ENCODE measurements at places on chromosomes 3 and 15.

GRCh38 chr15:33618350-33618749 is 307.6 kb downstream of the RYR3 start:
- no peak for DNase-seq

DNA sequence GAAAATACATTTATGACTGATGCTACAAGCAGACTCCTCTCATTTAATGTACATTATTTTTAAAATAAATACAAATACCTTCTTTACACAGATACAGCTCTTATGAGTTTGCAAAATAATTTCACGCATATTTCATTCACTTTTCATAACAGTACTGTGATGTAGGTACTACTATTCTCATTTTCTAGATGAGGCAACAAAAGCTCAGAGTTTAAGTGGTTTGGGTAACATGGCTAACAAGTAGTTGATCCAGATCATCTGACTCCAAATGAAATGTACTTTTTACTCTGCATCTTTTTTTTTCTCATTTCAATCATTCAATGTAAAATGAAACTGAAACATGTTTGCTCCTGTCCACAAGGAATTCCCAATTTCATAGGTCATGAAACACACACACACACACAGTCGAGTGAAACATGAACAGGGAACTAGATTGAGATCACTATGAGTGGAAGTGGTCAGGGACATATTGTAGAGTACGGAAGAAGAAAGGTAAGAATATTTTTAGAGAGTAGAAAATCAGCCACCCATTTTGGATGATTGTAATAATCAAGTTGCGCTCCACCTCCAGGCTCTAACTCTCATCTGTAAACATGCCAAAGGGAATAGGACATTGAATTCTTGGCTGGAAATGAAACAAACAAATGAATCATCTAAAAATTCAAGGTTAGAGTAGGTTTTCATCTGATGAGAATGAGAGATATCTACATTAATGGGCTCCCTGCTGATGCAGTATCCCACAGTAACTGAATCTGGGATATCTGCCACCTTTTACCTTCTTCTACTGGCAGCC is 92.4 kb downstream of the CLDN1 start:
- DNase-seq = peak; percentile 92

GRCh38 chr3:48088056-48088748 is 72.0 kb upstream of the MAP4 start:
- no peak for DNase-seq

GRCh38 chr3:86771741-86772512 is 219.0 kb downstream of the VGLL3 start:
- DNase-seq = no peak

DNA sequence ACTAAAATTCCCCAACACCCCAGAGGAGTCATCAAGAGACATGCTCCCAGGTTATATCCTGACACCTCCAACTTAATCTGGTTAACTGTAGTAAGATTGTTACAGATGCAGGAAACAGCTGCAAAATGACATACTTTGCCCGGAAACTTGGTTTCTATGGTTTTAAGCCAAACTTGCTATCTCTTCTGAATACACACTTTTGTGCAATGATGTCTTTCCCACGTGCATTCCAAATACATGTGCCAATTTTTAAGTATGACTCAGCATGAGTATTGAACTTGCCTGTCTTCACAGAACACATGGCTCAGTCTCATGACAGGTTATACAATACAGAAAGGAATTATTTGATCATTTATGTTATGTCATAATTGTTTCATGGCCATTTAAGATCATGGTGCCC is 207.0 kb upstream of the DCBLD2 start:
- peak; percentile 1 for DNase-seq

DNA sequence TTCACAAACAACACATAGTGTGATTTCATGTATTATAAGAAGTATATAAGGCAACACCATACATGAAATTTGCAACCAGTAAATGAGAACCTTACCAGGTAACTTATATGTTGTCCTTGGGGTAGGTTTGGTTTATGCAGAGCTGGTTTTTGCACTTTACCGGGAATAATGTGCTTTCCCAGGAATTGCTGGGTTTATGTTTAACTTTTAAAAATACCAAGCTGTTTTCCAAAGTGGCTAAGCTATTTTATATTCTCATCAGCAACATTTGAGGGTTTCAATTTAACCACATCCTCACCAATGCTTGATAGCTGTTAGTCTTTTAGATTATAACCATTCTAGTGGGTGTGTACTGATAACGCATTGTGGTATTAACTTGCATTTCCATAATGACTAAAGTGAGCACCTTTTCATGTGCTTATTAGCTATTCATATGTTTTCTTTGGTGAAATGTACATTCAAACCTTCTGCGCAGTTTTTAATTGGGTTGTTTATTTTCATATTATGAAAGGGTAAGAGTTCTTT is 71.6 kb downstream of the KY start:
- DNase-seq = no peak

DNA sequence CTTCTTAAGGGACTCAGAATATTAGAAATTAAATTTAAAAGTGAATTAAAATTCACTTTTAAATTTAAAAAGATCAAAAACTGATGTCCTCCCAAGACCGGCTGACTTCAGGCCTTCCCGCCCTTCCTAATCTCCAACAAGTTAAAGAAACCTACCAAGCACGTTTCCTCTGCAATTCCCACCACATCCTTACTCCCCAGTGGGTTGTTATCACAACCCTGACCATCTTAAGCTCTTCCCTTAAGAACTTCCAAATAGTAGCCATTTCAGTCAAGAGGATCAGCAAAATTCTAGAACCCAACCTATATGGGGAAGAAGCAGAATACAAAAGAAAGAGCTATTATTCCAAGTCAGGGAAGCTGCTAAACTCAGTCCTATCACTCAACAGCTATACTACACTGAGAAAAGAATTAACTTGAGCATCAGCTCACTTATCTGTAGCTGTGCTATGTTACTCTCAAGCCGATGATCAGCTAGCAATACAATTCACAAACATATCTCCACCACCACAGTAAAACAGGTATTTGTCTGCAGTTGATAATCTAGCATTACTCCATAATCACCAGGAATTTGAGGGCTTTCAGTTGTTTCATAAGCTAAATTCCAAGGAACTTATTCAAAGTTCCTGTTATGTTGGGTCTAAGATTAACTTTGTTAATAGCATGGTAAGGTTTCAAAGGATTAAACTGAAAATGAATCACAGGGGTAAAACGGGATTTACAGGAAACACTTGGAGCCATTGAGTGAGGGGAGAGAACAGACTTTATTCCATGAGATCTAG is 14.3 kb downstream of the ABCC5 start:
- no peak for DNase-seq

DNA sequence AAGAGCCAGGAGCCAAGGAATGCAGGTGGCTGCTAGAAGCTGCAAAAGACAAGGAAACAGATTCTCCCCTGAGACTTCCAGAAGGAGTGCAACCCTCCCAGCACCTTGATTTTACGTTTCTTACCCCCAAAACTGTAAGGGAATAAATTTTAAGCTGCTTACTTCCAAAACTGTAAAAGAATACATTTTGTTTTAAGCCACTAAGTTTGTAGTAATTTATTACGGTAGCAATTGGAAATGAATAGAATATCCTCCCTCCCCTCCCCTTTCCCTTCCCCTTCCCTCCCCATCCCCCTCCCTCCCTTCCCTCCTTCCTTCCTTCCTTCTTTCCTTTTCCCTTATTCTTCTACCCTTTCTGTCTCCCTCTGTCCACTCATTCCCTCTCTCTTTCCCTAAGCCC is 203.7 kb upstream of the CFAP20DC start:
- DNase-seq = no peak

- DNase-seq = peak; percentile 94
These were observed 52.6 kb upstream of the CCR2 start for GRCh38 chr3:46301122-46301835.

GRCh38 chr3:54783611-54784010 is 144.2 kb downstream of the LRTM1 start:
- no peak for DNase-seq

GRCh38 chr15:88140398-88140797 is 116.1 kb downstream of the NTRK3 start:
- DNase-seq = no peak

DNA sequence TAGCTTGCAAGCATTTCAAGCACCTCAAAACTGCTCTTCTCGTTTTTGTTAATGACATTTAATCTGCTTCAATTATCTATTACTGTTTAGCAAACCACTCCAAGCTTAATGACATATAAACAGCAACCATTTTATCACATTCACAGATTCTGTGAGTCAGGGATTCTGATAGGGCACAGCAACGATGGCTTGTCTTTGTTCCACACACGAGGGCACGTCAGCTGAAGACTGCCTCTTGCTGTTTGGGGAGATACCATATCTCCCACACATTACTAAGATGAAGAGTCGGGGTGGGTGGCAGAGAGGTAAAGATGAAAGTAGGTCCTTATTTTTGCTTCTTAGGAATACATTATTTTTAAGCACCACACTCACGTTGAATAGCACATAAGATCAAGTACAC is 19.3 kb downstream of the CPOX start:
- DNase-seq = no peak

DNA sequence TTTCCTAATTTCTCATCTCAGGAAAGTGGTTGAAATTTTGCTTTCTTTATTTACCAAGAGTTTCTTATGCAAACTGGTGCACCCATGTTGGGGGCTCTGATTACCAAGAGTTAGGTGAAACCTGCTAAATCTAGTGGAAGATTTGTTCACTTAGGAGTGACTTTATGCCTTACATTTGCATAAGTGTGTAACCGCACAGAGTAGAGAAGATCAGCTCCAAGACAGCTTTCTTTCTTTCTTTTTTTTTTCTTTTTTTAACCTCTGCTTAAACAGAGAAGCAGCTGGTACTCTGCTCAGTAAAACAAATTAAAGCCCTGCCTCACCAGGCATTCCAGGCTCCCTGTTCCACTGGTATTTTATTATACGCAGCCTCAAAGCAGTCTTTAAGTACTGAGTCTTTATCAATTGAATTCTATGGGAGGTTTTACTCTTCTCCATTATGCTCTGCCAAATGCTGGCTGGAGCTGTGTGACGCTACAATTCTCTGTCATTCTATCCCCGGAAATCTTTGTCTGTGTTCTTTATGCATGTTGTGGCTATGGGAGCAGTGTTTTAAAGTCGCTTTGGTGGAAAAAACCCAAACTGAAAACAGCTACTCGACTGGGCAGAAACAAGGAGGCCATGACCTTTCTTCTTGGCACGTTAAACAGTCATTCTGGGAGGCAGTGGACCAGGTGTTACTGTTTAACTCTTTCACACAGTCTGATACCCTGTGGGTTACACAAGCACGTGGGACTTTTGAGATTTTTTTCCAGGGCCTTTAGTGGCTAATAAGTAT is 55.2 kb upstream of the GBE1 start:
- no peak for DNase-seq

GRCh38 chr3:4714045-4714444 is 220.9 kb downstream of the ITPR1 start:
- DNase-seq = no peak

GRCh38 chr3:44061961-44062360 is 179.7 kb upstream of the TOPAZ1 start:
- no peak for DNase-seq

DNA sequence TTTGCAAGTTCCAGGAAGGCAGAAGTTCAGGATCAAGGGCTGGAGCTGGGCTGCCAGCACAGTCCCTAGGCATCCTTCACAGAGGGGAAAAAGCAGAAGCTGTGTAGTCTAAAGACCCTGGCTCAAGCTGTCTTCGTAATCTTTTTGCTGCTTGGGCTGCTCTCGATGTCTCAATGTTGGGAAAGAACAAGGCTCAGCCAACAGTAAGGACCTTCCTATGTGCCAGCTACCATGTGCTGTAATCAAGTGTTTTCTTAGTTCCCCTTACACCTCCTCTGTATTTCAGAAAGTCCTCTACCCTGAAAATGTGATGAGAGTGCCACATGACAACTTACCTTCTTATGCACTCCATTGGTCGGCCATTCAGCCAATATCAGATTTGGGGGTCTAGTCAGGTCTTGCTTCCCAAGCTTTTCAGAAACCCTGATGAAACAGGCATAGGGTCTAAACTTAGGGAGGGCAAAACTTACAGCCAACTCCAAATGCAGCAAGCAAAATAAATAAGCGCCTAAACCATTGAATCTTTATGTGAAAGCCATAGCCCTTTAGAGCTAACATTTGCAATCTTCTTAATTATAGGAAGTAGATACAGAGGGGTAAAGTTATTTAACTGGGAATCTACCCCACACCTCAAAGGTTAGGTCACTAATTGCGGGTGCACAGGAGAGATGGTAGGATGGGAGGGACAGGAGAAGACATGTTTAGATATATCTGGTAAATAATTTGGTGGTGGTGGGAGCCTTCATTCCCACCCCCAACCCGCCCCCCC is 1.2 kb upstream of the EDEM1 start:
- peak; percentile 95 for DNase-seq

DNA sequence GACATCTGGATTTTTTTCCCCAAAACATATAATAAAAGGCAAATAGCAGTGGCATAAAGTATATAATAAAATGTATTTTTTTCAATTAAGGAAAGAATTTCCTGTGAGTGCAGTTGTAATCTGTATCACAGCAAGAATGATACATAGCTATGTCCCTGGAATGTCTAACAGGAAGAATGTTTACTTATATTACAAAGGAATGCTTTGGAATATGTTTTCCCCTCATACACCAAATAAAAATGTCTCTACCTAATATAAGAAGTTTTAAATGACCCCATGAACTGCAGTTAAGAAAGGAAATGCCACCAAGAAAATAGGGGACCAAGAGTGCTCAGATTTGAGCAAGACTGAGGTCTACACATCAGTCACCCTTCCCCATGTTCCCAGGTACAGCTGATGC is 38.0 kb upstream of the ATP11B start:
- no peak for DNase-seq

DNA sequence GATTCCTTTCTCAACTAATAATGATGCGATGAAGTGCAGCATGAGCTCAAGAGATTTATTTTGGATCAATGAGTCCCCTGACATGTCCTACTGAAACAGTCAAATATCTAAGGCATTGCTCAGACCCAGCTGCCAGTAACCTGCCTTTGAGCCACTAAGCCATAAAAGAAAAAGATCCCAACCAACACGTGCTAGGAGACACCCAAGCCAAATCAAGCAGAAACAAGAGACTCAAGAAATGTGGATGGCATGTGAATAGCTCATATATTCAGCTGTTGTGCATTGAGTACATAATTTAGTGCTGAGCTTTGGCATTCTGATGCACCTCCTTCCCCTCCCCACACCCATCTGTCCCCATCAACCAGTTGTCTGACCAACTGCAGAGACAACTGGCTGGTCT is 29.2 kb downstream of the GJD2 start:
- no peak for DNase-seq

- no peak for DNase-seq
These were observed 324.0 kb upstream of the TBL1XR1 start for GRCh38 chr3:177521305-177521704.
